ENCODE measurements at places on chromosomes 3 and 15.
A peak's percentile ranks its signal among the peaks of the same experiment; 100 is the strongest.

GRCh38 chr3:161371441-161372320 lies at the start of gene SPTSSB:
TSS of gene SPTSSB (minus strand) at chr3:161371517. CDS start at chr3:161346323, 25,194 bp downstream.
- DNase-seq = peak; percentile 48

- DNase-seq = no peak
Measured at GRCh38 chr15:58770519-58770856, 614 bp upstream of the MINDY2 start.

DNA sequence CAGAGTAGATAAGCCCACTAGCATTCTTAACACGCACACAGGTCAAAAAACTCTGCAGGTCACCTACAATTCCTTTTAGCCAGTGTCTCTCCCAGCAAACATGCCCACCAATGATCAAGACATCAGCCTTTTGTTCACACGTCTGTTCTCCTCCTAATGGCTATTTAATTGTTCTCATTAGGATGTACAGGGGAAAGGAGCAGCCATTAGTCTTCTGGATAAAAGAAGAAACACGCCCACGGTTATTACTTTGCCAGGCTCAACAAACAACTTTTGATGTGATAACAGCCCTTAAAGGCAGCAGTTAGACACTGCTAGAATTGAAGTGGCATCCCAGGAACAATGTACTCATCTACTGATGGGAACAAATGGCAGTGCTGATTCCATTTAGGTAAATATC lies 108.8 kb downstream of the NTRK3 start:
- DNase-seq = no peak

DNA sequence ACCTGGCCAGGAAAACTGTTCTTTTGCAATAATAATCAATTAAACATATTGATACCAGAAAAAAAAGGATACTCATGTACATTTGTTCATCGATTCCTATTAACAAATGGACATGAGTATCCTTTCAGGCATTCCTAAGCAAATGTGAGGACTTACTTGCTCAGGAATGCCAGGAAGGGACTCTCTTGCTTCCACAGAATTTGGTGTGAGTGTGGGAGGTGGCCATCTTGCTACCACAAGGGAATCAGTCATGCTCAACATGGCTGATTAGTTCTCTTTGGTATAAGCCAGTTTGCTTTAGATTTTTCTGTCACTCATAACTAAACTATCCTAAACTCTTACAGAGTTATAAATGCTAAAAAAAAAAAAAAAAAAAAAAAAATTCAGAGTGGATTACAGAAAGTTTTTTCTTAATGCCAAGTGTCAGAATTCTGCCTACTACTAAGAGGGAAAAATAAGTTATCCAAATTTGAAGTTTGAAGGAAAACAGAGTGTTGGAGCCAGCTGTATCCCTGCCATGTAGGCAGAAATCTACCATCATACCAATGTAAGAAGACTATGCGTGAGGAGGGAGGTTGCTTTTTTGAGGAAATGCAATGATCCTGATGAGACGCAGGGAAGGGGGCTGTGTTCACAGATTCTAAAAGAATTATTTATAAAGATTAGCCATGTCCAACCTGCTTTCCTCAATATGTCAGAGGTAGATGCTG lies 98.7 kb downstream of the PLD1 start:
- no peak for DNase-seq

Measured in Right ventricle myocardium superior (tissue), 1 donor.